ENCODE measurements at places on chromosomes 3 and 15. TPM values are rescaled to one million over a fixed set of nuclear protein-coding genes. Genes with fewer than 3 reads are reported as not detected.

The LRRIQ4 gene
- 0.19 TPM for total RNA-seq

The RAP2B gene
- total RNA-seq, result 32.0 TPM

The DBR1 gene
- total RNA-seq, result 13.7 TPM

The KCNH8 gene
- total RNA-seq, result under 0.01 TPM

The TRPM1 gene
- 0.38 TPM for total RNA-seq

The GOLGA8T gene
- not detected for total RNA-seq

All from vein endothelial cell (primary cell).